ENCODE measurements at places on chromosomes 7 and 10.

- DNase-seq, result no peak
Measured at GRCh38 chr7:90191648-90192047, 19.9 kb upstream of the STEAP2 start.

- DNase-seq, result no peak
Measured at GRCh38 chr10:52353205-52353604, 39.1 kb downstream of the DKK1 start.

- no peak for DNase-seq
Measured at GRCh38 chr7:100640517-100641440, 573 bp downstream of the TFR2 start.

DNA sequence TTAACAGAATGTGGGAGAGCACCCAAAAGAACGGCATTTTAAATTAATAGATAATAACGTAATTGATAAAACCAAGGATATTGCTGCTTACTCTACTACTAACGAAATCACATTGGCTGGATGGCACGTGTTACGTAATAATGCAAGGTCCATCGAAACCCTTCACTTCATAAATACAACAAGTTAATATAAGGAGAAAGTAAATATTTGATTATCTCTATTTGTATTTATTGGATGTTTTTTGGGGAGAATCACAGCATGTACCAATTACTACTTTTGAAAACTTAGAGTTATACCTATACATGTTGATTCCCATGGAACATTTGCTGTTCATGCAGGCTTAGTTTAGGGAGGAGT lies 1.6 kb downstream of the PRKG1 start:
- no peak for DNase-seq

GRCh38 chr7:112876877-112877276 lies 86.7 kb upstream of the TMEM168 start:
- no peak for DNase-seq

GRCh38 chr10:128286762-128287500 lies 160.7 kb upstream of the MKI67 start:
- no peak for DNase-seq

- peak; percentile 64 for DNase-seq
Measured at GRCh38 chr7:668139-668931, 58.2 kb upstream of the DNAAF5 start.

GRCh38 chr7:155925682-155926081 lies 113.4 kb upstream of the SHH start:
- DNase-seq, result no peak

All from A172 (cell line).